ENCODE measurements at places on chromosomes 3 and 15.

DNA sequence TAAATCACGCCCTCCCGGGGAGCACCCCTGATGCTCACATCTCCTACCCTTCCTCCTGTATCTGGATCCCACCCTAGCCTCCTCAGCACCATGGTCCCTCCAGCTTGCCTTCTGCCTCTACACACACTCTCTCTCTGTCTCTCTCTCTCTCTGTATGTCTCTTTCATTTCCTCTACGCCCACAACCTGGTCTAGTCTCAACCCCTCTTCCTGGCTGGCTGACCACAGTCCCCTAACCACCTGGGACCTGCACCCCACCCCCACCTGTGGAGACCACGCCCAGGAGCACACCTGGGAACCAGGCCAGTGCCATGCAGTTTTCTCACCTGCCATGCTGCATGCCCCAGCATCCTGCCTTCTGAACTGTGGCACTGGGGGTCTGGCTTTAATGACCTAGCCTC is 4.0 kb upstream of the CFAP100 start:
- DNase-seq: no peak

GRCh38 chr3:187802928-187803259 is 57.6 kb upstream of the BCL6 start:
- DNase-seq: no peak

GRCh38 chr3:69791106-69791505 is 51.8 kb downstream of the MITF start:
- peak; percentile 87 for DNase-seq

- peak; percentile 100 for DNase-seq
Measured at GRCh38 chr3:172750368-172751174, at the start of gene ECT2. Gene ECT2, plus strand, starts transcription at chr3:172750726. Its CDS starts 3,805 bp downstream, at chr3:172754531.

- no peak for DNase-seq
Measured at GRCh38 chr3:66463730-66464511, 36.9 kb downstream of the LRIG1 start.

DNA sequence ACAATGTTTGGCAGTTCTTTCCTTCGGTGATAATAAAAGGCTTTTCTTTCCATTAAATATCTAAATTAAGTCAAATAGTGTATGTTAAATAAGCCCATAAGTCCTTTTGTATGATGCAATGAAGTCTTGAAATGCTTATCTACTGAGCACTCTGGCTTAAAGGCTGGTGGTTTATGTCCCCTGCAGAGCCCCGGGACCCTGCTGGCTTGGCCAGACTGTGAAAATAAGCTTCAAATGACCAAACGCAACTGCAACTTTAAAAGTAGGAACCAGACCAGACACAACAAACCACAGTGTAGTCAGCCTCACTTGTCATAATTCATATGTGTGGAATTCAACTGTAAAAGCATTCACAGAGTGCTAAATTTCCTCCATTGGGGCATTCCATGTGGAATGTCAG is 72.5 kb downstream of the FOXP1 start:
- DNase-seq: peak; percentile 83

GRCh38 chr3:168847291-168847883 is 751.7 kb upstream of the GOLIM4 start:
- peak; percentile 83 for DNase-seq

GRCh38 chr15:25714538-25714840 is 148.6 kb downstream of the ATP10A start:
- no peak for DNase-seq

GRCh38 chr3:168794427-168794826 is 698.7 kb upstream of the GOLIM4 start:
- no peak for DNase-seq

DNA sequence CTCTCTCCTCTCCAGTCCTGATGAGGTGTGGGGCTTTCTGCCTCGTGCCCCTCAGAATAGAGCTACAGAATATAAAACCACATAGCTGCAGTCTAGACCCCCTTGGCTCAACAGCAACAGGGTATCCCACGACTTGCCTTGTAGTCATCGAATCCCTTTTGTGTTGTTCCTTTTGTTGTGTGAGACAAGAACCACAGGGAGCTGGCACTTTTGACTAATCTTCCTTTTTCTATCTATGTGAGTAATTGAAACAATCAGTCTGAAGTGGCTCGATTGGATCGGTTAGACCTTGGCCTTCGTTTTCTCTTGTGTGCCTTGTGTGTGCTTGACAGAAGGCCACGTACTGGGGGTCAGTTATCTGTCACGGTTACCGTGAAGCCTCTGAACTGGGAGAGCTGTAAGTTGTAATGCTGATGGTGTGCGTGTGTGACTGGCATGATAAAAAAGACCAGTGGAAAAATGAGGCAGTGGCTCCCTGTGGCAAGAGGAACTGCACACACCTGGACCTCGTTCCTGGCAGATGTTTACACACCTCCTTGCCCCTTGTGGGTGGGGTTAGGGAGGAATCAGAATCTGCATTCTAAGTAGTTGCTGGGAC is 23.2 kb upstream of the IQCF6 start:
- no peak for DNase-seq

- no peak for DNase-seq
Measured at GRCh38 chr3:146881356-146881755, 276.2 kb upstream of the PLSCR5 start.

GRCh38 chr3:169390741-169391305 is 272.7 kb downstream of the MECOM start:
- peak; percentile 22 for DNase-seq

DNA sequence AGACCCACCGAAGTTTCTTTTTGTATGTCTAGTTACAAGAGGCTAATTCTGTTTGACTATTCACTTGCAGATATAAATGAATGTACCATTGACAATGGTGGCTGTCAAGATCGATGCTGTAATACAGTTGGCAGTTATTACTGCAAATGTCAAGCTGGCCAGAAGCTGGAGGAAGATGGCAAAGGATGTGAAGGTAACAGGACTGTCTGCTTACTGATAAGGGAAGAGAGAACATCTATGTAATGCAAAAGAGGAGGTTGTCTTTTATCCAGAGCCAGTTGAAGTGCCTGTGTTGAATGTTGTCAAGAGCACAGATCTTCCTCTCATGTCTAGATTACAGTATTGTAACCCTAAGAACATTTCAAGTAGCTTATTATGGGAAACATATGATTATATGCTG is 549.5 kb upstream of the GOLIM4 start:
- no peak for DNase-seq

- no peak for DNase-seq
Measured at GRCh38 chr15:31504462-31504839, 177.8 kb downstream of the KLF13 start.

DNA sequence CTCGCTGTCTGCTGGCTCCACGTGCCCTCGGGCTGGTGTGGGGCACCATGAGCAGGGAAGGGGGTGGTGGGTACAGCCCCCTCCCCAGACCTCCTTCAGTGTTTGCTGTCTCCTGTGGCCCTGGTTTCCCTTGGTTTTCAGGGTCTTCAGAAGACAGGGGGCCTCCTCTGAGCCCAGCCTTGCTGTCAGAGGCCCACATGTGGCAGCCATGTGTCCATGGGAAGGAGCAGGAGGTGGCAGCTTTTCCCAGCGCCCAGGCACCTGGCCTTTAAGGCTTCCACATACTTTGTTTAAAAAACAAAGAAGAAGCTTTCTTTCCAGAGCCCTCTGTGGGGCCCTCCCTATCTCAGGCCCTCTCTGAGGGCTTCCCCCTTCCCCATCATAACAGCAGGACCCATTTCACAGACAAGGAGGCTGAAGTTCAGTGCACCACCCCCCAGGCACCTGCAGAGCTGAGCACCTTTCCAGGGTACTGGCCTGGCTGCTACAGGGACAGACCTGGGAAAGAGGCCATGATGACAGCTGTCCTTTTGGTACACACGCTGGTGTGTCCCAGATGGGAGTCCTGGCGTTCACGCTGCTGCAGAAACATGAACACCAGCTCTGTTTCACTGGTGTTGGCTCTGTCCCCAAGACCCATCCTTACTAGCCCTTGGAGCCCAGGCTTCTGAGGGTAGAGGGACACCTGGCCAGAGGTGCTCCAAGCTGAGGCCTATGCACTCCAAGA is 73.7 kb downstream of the DNAJB8 start:
- no peak for DNase-seq

DNA sequence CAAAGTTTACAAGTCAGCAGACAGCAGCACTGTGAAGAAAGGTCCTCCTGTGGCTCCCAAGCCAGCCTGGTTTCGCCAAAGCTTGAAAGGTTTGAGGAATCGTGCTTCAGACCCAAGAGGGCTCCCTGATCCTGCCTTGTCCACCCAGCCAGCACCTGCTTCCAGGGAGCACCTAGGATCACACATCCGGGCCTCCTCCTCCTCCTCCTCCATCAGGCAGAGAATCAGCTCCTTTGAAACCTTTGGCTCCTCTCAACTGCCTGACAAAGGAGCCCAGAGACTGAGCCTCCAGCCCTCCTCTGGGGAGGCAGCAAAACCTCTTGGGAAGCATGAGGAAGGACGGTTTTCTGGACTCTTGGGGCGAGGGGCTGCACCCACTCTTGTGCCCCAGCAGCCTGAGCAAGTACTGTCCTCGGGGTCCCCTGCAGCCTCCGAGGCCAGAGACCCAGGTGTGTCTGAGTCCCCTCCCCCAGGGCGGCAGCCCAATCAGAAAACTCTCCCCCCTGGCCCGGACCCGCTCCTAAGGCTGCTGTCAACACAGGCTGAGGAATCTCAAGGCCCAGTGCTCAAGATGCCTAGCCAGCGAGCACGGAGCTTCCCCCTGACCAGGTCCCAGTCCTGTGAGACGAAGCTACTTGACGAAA is 24.2 kb downstream of the STARD5 start:
- no peak for DNase-seq

DNA sequence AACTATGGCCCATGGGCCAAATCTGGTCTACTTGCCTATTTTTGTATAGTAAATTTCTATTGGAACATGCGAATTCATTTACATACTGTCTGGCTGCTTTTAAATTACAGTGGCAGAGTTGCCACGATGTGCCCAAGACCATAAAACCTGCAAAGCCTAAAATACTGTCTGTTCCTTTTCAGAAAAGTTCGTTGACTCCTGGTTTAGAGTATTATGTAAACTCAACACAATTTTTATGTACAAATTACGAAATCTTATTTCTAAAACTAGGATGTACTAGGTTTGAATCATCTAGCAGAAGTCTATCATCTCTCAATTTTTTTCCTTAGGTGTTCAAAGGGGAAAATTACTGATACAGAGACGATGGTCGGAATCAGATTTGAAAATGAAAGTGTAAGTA is 26.9 kb downstream of the SENP2 start:
- DNase-seq: no peak

DNA sequence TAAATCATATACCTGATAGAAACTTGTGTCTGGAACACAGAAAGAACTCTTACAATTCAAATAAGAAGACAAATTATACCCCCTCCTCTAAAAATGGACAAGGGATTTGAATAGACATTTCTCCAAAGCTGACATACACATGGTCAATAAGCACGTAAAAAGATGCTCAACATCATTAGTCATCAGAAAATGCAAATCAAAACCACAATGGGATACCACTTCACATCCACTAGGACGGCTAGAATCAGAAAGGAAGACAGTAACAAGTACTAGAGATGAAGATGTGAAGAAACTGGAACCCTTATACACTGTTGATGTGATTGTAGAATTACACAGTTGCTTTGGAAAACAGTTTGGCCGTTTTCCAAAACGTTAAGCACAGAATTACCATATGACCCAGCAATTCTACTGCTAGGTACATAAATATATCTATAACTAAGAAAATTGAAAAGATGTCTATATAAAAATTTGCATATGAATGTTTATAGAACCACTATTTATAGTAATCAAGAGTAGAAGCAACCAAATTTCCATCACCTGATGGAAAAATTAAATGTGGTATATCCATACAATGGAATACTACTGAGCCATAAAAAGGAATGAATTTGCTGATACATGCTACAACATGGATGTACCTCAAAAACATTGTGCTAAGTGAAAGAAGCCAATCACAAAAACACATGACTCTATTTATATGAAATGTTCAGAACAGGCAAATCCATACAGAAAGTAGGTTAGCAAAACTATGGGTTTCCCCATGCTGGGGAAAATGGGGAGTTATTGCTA is 60.8 kb downstream of the GREM1 start:
- no peak for DNase-seq

DNA sequence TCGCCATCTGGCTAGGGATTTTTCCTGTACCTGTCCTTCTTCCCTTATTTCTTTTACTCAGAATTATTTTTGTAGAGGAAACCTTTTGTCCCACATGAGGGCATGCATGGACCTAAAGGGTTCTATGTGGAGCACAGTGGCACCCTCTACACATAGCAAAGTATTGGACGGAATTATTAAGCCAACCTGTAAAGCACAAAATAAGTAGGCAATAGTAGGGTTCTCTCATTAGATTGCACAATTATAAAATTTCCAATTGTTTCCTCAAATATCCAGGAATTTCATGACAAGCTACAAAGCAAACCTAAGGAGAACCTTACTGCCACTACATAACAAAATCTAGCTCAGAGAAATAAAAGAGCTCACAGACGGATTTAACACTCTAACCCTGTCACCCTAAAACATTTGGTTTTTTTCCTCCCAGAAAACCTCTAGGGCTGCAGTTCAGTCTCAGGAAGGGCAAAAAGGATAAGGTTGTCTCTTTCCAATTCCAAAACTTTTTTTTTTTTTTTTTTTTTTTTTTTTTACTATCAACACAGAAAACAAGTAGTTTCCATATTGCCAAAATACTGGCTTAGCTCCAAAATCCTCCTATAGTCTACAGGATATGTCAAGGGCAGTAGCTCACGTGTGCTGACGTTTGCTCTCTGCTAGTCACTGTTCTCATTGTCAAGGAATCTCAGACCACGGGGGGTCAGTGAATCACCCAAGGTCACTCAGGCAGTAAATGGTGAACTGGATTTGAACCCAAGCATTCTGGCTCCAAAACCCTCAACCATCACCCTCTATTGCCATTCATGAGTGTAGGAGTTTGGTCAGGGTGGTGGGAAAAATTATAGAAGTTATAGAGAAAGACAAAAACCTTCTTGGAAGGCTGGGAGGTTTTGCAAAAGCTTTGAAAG is 52.3 kb downstream of the NCEH1 start:
- peak; percentile 71 for DNase-seq

GRCh38 chr3:72744330-72744729 is 103.9 kb downstream of the SHQ1 start:
- no peak for DNase-seq
